ENCODE measurements at places on chromosomes 4 and X. TPM values are rescaled to one million over a fixed set of nuclear protein-coding genes. Genes with fewer than 3 reads are reported as not detected.

SLC25A31 gene
- total RNA-seq = not detected

ZC4H2 gene
- total RNA-seq = 3.2 TPM

GRCh38 chr4:125062115-125063050, 252.4 kb upstream of the FAT4 start:
- no peaks in the 10 kb centered on the region for H3K36me3 ChIP-seq
- H3K27me3 ChIP-seq = no peaks in the 10 kb centered on the region
- H3K4me1 ChIP-seq = no peaks in the 10 kb centered on the region
- H3K27ac ChIP-seq = no peak overlapping the region
- H3K4me3 ChIP-seq = no peak overlapping the region

GRCh38 chr4:187333151-187333550, 609.5 kb upstream of the FAT1 start:
- H3K27me3 ChIP-seq = no peaks in the 10 kb centered on the region
- no peak overlapping the region for H3K27ac ChIP-seq
- H3K4me3 ChIP-seq = no peak overlapping the region
- no peaks in the 10 kb centered on the region for H3K4me1 ChIP-seq

GRCh38 chrX:6203462-6204215, 25.0 kb downstream of the NLGN4X start:
- no peaks in the 10 kb centered on the region for H3K4me1 ChIP-seq
- H3K27ac ChIP-seq = no peak overlapping the region
- H3K4me3 ChIP-seq = no peak overlapping the region

DNA sequence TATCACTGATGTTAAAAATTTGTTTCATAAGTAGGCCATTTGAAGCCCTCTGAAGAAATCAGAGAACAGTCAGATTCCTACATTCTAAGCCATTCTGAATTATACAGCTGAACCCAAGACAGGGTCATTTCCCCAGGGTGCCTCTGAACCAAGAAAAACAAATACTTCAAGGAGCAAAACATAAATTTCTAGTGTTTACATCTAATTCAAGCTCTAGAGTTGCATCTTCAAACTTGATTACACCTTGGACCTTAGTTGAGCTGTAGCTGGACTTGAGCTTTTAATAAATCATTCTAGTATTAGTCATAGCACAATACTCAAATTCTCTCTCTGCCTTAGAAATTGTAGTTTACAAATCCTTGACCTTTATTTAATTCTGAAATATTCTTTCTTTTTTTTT, 87.6 kb upstream of the IL15 start:
- H3K4me1 ChIP-seq = no peaks in the 10 kb centered on the region
- no peaks in the 10 kb centered on the region for H3K27me3 ChIP-seq
- H3K4me3 ChIP-seq = no peak overlapping the region
- peak; percentile 23 for DNase-seq
- H3K27ac ChIP-seq = no peak overlapping the region
- H3K36me3 ChIP-seq = no peaks in the 10 kb centered on the region
